ENCODE measurements at places on chromosomes 5 and 9.

DNA sequence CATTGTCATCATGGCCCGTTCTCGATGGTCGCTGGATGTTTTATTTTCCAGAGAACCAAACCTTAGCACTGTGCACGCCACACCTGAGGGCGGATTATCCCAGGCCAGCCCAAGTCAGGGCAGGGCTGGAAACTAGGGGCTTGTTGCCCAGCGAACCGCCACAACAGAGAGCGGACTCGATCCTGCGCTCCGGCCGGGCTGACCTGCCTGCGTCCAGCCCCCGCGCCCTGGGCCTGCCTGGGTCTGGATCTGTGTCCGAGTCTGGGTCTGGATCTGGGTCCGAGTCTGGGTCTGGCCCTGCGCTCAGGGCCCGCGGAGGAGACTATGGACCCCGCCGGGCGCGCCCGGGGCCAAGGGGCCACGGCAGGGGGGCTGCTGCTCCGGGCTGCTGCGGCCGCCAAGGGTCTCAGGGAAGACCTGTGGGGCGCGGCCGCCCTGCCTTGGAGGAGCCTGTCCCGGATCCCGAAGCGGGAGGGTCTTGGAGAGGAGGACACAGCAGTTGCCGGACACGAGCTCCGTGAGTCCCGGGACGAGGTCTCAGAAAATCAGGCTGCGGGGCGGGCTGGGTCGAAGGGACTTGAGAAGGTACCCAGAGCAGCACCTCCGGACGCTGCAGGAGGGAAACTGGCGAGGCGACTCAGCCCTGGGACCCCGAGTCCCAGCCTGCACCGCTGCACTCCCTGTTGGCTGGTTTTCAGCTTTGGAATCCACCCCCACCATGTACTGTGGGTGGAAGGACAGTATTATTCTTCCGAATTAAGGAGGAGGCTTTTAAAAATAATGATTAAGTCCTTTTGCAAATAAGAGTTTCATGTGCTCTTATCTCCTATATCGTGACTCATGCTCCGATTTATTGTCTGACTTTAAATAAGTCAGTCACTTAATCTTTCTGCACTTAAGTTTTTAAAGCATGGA, at the start of gene ANKDD1B:
Gene ANKDD1B, plus strand, starts transcription at position 143 of the 915 bp plus-strand sequence. Its CDS starts 182 bp downstream, at position 325.
- DNase-seq, result peak; percentile 30

- peak; percentile 60 for DNase-seq
Measured at GRCh38 chr5:16690243-16690852, 73.6 kb upstream of the RETREG1 start.

DNA sequence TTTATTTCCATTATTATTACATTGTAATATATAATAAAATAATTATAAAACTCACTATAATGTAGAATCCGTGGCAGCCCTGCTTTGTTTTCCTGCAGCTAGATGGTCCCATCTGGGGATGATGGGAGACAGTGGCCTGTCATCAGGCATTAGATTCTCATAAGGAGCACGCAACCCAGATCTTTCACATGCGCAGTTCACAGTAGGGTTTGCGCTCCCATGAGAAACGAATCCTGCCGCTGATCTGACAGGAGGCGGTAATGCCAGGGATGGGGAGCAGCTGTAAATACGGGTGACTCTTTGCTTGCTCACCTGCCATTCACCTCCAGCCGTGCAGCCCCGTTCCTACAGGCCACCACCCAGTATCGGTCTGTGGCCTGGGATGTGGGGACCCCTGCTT, 1879.3 kb upstream of the WWC1 start:
- no peak for DNase-seq

- no peak for DNase-seq
Measured at GRCh38 chr9:99895510-99895909, 10.9 kb upstream of the STX17 start.

GRCh38 chr9:16039988-16040761, 487.3 kb downstream of the CCDC171 start:
- peak; percentile 86 for DNase-seq

All from fibroblast of skin of scalp (primary cell).